ENCODE measurements at places on chromosomes 4 and X. TPM values are rescaled to one million over a fixed set of nuclear protein-coding genes. Genes with fewer than 3 reads are reported as not detected.

CLDN34 gene
- total RNA-seq, result not detected

RBM46 gene
- total RNA-seq, result not detected

DMRTC1 gene
- total RNA-seq, result 0.31 TPM

TSPYL2 gene
- total RNA-seq, result 76.4 TPM

TREX2 gene
- total RNA-seq, result 2.2 TPM

RASSF6 gene
- 0.06 TPM for total RNA-seq

SASH3 gene
- total RNA-seq, result 239 TPM

MAGEA2B gene
- not detected for total RNA-seq

CXCL11 gene
- not detected for total RNA-seq

MAGED4 gene
- total RNA-seq, result 1.5 TPM

ITIH6 gene
- not detected for total RNA-seq

FAM47A gene
- total RNA-seq, result not detected

DCHS2 gene
- total RNA-seq, result 0.17 TPM

TMSB4X gene
- total RNA-seq, result 8,464 TPM

CASK gene
- 53.8 TPM for total RNA-seq

TCEAL6 gene
- not detected for total RNA-seq

ERAS gene
- total RNA-seq, result not detected

TEC gene
- total RNA-seq, result 4.2 TPM

DNA sequence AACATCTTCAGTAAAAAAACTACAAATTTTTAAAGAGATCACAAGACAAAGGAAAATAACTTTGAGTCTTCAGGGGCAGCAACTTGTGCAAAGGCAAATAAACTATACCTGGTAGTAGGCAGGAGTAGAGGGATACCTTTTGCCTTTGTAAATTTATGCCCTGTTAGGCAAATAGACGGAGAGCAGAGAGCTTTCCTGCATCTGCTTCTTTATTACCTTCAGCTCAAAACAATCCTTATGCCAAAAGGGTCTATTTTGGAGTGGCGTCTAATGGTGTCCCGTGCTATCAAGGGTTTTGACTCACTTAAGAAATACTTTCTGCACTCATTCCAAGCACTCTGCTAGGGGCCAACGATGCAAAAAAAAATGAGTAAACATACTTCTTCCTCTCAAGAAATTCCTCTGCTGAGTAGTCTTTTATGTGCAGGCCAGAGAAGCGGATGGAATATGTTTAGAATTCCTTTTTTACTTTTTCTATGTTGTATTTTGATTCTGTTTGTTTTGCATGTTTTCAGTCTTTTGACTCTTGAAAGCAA lies 131.9 kb downstream of the ANXA5 start:
- DNase-seq, result no peak

GRCh38 chr4:159117968-159118367 lies 15.1 kb downstream of the RAPGEF2 start:
- no peak for DNase-seq

DNA sequence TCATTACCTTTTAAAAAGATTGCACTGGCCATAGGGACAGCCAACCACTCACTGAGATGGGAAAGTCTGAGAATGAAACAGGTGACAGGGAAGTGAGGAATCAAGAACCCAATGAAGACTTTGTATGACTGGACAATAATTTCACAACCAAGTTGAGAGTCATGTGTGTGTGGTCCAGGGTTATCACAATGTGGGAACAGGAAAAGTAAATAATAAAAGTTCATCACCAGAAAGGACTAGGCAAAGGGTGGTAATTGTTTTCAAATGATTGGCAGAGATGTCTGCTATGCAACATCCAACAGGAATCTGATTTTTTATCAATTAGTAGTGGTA lies 129.3 kb downstream of the AMELX start:
- no peak for DNase-seq

- DNase-seq, result no peak
Observed at GRCh38 chrX:7904562-7904961, 22.7 kb downstream of the PNPLA4 start.

GRCh38 chr4:138439143-138439581 lies 197.0 kb upstream of the SLC7A11 start:
- no peak for DNase-seq

- no peak for DNase-seq
Observed at GRCh38 chrX:124488412-124489161, 142.2 kb downstream of the SH2D1A start.

- no peak for DNase-seq
Observed at GRCh38 chr4:150664935-150665334, 83.0 kb downstream of the MAB21L2 start.

DNA sequence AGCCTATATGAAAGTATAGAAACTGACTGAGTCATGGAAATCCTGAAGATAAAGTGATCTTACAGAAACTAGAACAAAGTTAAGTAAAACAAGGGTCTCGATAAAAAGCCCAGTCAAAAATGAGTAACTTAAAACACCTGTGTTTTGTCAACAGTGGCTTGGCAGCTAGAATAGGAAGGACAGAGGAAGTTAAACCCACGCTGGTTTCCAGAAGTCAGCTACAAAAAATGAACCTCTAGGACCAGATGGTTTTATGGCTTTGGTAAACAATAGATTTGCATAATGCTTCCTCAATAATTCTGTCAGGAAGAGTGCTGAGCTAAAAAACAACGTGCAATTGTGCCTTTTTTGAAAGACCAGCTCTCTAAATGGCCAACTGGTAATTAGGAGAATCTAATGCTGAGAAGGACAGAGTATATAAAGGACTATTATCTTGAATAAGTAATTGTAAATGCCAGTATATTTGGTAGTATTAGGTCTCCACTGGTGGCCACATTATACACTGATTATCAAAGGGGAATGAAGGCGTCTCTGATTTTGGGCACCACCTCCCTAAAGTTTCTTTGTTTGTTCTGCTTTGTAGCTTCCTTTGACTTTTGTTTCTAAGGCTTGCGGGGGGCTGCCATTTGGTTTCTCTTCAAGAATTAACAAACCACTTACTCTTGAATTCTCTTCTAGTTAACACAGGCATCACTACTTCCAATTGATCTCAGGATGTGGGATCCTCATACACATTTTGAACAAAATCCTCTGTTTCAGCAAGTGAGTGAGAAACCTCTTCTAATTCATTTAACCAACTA lies 72.2 kb upstream of the PPP3CA start:
- no peak for DNase-seq

DNA sequence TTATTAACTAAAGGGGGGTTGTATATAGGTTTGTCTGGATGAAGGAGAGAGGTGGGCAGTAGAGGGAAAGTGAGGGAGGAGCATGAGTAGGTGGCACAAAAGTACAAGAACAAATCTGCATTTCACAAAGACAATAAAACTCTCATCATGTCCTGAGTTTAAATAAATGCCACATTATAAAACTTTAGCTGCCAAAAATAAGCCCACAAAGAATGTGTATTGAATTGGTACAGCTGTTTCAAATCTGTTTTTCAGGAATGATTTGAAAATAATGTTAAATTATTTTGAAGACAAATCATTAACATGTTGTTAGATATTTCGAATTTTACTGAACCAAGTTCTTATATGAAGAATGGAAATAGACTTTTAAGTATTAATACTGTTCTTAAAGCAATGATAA lies 5.8 kb downstream of the CNKSR2 start:
- DNase-seq, result no peak

GRCh38 chr4:6224735-6225134 lies 24.4 kb upstream of the JAKMIP1 start:
- no peak for DNase-seq

DNA sequence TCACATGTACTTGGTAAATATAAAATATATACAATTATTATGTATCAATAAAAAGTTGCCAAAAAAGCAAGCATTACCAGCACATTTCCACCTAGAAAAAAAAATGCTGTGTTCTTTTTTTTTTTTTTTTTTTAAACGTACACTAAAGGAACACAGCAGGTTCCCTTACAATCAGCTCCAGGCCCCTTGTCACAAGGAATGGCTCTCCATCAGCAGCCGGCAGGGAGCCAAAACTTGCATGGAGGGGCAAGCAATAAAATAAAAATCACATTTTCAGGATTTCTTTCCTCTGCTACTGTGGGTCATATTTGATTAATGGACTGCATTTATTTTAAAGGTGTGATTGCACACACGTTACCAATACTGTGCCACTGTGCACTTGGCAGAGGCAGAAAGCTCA lies 460.3 kb downstream of the GPAT3 start:
- no peak for DNase-seq

DNA sequence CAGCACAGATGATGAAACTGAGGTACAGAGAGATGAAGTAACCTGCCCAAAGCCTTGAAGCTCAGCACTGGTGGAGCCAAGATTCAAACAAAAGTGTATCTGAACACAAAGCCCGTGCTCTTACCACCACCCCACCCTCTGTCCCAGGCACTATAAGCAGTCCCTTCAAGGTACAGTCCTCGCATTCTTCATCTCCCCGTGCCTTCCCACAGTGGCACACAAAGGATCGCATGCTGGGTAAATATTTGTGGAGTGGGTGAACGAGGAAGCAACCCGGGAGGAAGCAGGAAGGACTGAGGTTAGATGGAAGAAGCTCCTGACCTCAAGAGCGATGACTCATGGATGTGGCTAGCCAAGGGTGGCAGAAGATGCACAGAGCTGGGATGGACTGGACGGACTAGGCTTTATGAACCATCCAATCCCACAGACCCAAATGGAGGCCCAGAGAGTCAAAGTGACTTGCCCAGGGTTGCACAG lies 18.4 kb downstream of the IQSEC2 start:
- DNase-seq, result no peak

GRCh38 chr4:6802626-6803025 lies 20.1 kb downstream of the KIAA0232 start:
- no peak for DNase-seq

DNA sequence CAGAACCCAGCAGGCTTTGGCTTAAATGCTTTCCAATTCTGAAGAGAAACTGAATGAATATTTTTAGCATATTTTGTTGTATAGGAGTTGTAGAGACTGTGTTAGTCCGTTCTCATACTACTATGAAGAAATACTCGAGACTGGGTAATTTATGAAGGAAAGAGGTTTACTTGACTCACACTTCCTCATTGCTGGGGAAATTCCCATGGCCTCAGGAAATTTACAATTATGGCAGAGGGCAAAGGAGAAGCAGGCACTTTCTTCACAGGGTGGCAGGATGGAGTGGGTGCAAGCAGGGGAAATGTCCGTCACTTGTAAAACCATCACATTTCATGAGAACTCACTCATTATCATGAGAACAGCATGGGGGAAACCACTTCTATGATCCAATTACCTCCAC lies 291.7 kb downstream of the PACRGL start:
- DNase-seq, result no peak

GRCh38 chrX:150446151-150446550 lies 83.0 kb downstream of the MAMLD1 start:
- no peak for DNase-seq

- no peak for DNase-seq
Observed at GRCh38 chr4:129064717-129065116, 28.6 kb downstream of the SCLT1 start.

DNA sequence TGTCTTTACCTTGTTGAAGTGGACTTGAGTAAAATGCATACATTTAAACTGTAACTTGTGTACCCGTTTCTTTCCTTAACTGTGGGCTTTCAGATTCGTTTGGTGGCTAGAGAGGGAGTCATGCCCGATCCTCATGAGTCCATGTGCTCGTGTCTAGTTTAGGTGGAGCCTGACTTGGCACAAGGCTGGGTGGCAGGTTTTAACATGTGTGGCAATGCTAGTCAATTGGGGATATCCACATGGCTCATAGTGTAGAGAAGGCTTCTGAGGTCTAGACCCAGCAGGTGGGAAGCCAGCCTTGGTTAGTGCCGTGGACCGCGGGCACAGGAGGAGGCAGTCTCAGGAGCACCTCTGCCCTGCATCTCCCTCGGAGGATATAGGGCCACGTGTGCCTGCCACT lies 48.5 kb upstream of the CLCN4 start:
- no peak for DNase-seq

- no peak for DNase-seq
Observed at GRCh38 chr4:94455081-94455480, 3.3 kb downstream of the PDLIM5 start.

DNA sequence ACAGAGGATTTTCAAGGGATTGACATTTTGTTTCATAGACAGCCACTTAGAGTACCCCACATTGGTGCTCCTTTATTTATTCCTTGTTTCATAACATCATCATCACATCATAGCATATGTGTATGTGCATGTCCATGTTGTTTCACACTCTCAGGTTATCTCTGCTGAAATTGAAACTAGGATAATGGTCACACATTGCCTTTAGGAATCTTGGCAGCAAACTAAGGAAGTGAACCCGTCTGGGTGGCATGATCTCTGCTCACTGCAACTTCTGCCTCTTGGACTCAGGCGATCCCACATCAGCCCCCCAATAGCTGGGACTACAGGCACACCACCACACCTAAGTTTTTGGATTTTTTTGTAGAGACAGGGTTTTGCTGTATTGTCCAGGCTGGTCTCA lies 234.2 kb upstream of the ANKRD50 start:
- no peak for DNase-seq

DNA sequence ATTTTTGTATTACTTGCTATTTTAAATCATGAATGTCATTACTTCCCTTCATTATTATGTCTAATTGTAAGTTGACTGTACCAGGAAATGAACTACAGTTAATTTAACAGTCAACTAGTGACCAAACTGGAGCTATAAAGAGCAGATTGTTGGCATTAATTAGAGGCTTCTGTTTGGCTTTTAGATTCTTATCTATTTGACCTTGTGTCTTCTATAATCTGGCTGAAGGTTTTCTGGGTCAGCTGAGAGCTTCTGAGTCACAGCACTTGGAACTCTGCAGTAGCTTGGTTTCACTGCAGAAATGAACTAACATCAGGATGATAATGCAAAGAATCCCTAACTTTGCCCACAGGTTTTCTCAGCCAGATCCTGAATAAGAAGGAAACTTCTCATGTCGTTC lies 169.2 kb upstream of the LEF1 start:
- DNase-seq, result no peak

GRCh38 chr4:128658214-128658631 lies 151.3 kb upstream of the JADE1 start:
- DNase-seq, result no peak

- no peak for DNase-seq
Observed at GRCh38 chr4:161581262-161582230, 582.3 kb downstream of the FSTL5 start.

DNA sequence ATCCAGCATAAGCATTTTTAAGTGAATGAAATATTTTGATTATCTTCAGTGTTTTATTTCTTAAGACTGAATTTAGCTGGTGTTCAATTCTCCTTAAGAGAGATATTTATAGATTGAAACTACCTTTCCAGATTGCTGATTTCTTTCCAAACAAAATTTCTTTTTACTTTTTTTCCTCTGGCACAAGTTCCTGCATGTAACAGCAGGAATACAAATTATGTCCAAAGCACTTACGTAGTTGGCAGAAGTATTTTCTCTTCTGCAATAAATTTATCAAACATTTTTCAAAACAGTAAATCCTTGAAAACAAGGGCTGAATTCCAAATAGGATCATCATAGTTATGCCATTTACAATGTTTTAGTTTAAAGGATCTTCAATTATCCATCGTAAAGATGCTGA lies 412.6 kb downstream of the IQCM start:
- no peak for DNase-seq

GRCh38 chr4:100497791-100498190 lies 20.0 kb downstream of the EMCN start:
- no peak for DNase-seq

DNA sequence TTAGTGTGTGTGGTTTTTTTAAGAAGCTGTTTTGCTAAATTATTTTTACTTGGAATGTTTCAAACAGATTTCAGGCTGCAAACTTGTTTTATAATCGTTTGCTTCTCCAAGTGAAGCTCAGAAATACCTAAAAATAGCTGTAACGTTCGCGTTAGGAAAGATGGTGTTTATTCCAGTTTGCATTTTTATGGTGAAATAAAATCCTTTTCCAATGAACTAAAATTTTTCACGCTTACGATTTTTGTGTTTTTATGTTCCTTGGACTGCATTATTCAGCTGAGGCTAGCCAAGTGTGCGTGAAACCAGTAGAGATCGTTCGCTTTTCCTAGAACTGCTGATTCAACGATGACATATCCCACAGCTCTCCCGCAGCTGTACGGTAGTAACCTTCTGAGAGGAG lies 10.9 kb downstream of the AKAP17A start:
- no peak for DNase-seq

All from activated naive CD8-positive, alpha-beta T cell treated with anti-CD3 and anti-CD28 coated beads, Interleukin-2, amount 10 ng/mL, durations not matched to agents 7 days and 5 days (primary cell).